Amygdala (tissue), 56 donors: ENCODE measurements at places on chromosomes 3 and 15.

DNA sequence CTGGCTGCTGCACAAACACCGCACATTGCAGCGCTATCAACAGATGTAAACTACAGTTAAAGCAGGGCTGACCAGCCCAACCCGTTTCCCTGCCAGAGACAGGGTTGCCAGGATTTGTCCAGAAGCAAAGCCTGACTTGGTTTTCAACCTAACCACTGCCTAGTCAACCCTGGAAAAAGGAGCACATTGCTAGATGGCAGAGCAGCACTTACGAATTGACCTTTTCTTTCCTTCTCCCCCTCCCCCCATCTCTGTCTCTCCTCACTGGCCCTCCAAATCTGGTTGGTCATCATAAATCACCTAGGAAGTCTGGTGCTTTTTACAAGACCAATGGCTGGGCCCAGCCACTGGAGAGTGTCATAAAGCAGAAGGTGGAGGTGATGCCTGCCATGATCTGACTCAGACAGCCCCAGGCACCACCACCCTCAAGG lies 51.3 kb downstream of the ABCC5 start:
- no peak for DNase-seq

GRCh38 chr3:134677196-134677986 lies 26.6 kb upstream of the KY start:
- no peak for DNase-seq

- no peak for DNase-seq
Observed at GRCh38 chr15:73940061-73940981, 14.1 kb downstream of the LOXL1 start.

DNA sequence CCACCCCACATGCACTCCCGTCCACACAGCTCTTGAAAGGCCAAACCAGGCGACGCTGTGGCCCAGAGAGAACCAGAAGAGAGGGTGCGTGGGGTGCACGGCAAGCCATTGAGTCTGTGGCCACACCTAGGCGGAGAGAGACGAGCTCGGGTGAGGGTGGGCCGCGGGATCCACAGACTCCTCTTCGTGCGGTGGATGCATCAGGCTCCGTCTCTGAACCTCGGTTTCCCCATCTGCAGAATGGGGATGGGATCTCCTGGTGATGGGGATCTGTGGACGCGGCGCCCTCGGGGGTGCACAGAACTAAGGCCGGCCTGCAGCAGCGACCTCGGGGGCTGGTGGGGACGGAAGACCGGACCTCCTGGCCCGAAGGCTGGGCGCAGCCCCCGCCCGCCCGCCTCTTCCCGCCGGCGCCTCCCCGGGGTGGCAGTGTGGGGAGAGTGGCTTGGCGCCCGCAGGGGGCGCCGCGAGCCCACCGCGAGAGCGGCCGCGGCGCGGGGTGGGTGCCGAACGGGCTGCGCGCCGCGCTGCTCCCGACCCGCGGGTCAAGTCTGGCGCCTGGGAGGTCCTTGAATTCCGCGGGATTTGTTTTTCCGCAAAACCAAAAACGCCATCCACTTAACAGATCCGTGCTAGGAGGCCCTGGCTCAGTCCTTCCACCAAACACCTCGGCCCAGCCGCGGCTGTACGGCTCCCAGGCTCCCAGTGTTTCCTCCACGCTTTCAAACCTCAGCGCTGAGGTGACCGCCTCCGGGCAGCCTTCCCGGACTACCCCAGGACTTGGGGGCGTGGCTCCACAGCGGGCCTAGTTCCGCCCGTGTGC lies 13.2 kb upstream of the ADPGK start:
- DNase-seq, result peak; percentile 60

DNA sequence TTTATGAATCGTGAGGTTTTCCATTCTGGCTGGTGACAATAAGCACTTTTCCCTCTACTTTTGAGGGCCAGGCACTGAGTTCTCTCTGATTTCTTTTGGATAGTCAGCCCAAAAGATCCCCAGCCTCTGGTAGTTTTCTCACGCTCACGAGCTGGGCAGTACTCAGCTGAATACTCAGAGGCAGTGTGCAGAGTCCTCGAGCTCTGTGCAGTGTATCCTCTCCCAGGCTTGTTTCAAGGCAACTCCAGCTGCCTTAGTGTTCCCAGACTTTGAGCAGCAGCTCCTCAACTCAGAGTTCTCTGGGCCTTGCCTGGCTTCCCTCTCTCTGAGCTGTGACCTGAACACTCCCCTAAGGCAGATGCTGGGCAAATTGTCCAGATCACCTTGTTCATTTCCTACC lies 59.1 kb upstream of the IQSEC1 start:
- no peak for DNase-seq

DNA sequence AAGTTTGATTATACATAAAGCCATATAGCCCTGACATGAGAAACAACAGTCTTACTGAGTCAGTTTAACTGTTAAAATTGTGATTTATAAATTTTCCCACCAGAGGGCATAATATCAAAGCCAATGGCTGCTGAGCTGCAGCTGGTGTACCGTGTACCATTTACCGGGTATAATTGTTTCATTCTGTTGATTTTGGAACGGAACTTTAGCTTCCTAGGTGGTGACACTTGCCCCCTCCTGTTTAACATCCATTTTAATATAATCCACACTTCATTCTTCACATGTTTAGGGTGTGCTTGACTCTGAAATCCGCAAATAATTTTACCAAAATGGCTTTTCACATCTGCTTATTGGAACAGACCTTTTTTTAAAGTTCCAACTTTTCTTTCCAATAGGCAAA lies 72.8 kb downstream of the SLC9A9 start:
- DNase-seq, result no peak

DNA sequence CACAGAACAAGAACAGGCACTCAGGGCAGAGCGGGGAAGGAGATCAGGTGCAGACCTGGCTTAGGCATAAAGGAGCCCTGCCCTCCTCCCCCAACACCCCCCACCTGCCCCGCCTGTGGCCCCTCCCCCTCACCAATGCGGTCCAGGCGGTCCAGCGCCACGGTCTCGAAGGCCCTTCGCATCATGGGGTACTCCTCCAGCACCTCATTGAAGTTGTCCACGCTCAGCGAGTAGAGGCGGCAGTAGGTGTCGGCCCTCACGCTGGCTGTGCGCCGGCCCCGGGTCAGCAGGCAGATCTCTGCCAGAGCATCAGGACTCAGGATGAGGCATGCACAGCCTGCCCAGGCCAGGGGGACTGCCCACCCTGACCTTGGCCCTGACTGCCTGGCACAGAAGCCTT lies 44.8 kb downstream of the HCN4 start:
- DNase-seq, result no peak

DNA sequence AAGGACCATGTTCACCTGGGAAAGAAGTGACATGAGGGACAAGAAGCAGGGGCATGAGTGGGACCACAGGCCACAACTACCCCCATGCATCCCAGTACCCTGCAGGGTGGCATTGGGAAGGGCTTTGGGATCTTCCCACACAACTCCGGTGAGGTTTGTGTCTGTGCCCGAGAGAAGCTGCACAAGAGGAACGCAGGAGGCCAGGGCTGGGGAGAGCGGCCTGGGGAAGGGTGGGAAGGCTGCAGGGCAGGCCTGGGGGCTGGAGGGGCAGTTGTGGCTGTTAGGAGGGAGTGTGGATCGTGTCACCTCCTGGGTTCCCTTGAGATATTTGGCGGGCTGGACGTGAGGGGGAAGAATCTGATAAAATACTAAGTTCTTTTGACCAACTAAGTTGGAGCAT lies 25.3 kb upstream of the MFSD1 start:
- no peak for DNase-seq

- DNase-seq, result no peak
Observed at GRCh38 chr3:195179776-195180489, 91.0 kb downstream of the XXYLT1 start.

DNA sequence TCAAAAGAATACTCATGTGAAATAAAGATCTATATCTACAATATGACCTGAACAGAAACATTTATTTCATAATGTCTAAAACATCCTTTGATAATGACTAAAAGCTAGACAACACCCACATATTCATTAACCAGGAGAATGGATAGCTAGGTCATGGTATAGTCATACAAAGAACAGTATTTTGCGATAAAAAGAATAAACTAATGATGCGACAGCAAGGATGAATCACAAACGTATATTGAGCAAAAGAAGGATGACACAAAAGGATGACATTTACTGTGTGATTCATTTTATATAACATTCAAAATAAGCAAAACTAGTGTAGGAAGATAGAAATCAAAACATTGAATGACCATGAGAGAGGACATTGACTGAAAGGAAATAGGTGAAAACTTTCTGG lies 1233.1 kb downstream of the OTOL1 start:
- DNase-seq, result no peak

GRCh38 chr3:174153871-174154270 lies 705.3 kb upstream of the NAALADL2 start:
- DNase-seq, result no peak

GRCh38 chr15:37016231-37016630 lies 84.1 kb downstream of the MEIS2 start:
- DNase-seq, result no peak

- no peak for DNase-seq
Observed at GRCh38 chr3:131353016-131353877, 28.3 kb upstream of the NUDT16 start.

- no peak for DNase-seq
Observed at GRCh38 chr3:60056404-60056803, 1006.6 kb upstream of the CFAP20DC start.
